ENCODE measurements at places on chromosomes 3 and 15. TPM values are rescaled to one million over a fixed set of nuclear protein-coding genes. Genes with fewer than 3 reads are reported as not detected.

The ETV5 gene
- 39.8 TPM for total RNA-seq

The LRRC34 gene
- 5.8 TPM for total RNA-seq

The ADAMTS7 gene
- total RNA-seq = 2.0 TPM

The TGFBR2 gene
- total RNA-seq = 95.3 TPM

The GUCA1C gene
- not detected for total RNA-seq

The SUSD5 gene
- 2.6 TPM for total RNA-seq

The IQCH gene
- 3.0 TPM for total RNA-seq

The UBAP1L gene
- 0.77 TPM for total RNA-seq

- H3K36me3 ChIP-seq = no peaks in the 10 kb centered on the region
- no peak overlapping the region for H3K27ac ChIP-seq
- no peaks in the 10 kb centered on the region for H3K4me1 ChIP-seq
- H3K4me3 ChIP-seq = no peak overlapping the region
- no peak for DNase-seq
Observed at GRCh38 chr3:172074032-172074431, 34.7 kb downstream of the FNDC3B start.

DNA sequence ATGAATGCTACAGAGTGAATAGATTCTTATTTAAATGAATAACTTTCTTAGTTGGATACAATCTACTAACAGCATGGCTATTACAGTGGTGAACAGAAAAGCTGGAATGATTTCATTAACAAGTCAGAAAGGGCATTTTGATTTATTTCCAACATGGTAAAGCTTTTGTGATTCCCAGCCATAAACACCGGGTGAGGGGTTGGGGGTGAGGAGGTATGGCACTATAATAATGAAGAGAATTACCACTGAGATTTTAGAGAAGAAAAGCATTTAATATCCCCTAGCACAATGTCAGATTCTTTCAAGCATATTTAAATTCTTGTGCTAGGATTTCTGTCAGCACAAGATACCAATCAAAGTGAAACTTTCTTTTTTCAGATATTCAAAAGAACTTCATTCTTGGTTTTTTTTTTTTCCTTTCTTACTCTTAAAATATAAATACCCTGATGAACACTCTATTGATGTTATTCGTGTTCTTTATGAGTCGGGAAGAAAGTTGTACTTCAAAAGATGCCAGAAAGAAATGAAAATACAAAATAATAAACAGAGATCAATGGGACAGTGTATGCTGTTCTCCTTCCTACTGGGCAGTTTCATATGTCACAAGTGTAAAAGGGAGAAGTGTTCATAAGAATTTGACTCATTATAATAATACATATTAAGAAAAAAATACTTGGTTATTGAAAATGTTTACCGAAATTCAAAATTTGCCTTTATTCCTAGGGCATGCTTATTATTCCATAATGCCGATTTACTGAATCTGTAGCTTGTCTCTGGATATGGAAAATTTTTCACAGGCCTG, 522.8 kb downstream of the CADM2 start:
- no peaks in the 10 kb centered on the region for H3K27me3 ChIP-seq
- H3K4me3 ChIP-seq = no peak overlapping the region
- no peak overlapping the region for H3K27ac ChIP-seq
- no peaks in the 10 kb centered on the region for H3K4me1 ChIP-seq
- no peak for DNase-seq

DNA sequence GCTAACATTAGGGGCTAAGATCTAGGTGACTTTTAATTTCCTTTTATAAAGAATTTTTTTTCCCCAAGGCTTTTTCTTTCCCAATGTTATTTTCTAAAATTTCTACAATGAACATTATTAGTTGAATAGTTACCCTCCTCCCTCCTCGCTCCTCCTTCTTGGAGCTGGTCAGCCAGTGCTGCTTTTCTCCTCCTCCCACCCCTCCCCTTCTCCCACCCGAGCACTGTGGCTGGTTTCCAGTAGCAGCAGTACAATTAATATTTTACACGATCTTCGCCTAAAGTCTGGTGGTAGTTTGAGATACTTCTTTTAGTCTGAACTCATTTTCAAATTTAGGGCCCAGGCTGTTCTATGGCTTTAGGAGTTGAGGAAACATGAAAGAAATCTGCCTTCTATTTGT, 41.6 kb downstream of the EEFSEC start:
- no peaks in the 10 kb centered on the region for H3K4me1 ChIP-seq
- peak overlapping the region; percentile 32 for H3K27ac ChIP-seq
- H3K36me3 ChIP-seq = no peaks in the 10 kb centered on the region
- no peak overlapping the region for H3K4me3 ChIP-seq

DNA sequence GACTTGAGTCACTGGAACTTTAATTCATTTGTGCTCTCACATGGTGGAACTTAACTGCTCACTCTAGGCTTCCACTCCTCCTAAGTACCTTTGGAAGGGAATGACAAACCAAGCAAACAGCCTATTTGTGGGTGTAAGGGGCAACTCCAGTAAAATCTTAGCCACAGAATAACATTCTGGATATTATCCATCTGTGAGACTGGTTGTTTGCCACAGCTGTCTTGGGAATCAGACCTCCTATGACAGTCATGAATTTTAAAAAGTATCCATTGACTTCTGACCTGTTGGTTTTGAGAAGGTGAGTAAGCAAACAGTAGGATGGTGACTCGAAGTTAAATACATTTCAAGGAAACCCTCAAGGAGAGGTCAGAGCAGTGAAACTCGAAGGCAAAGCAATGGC, 147.3 kb upstream of the CDIN1 start:
- no peak for DNase-seq
- H3K36me3 ChIP-seq = no peaks in the 10 kb centered on the region
- H3K27me3 ChIP-seq = no peaks in the 10 kb centered on the region
- H3K27ac ChIP-seq = no peak overlapping the region
- no peaks in the 10 kb centered on the region for H3K4me1 ChIP-seq
- no peak overlapping the region for H3K4me3 ChIP-seq

DNA sequence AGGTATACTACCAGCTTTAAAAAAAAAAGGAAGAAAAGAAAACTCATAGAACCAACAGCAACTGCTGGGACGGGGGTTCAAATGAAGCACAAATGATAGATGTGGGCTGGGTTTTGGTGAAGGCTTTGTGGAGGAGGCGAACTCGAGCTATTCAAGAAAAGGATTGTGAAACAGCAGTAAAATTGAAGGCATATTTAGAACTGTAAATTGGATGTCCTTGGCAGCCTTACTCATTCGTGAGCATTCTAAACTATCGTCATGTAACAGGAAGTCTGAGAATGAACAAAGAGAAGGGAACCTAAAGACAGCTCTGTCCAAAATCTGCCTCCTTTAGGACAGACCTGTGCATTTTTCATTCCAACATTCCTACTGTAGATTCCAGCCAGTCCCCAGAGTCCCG, 97.8 kb downstream of the LARS2 start:
- no peaks in the 10 kb centered on the region for H3K27me3 ChIP-seq
- no peaks in the 10 kb centered on the region for H3K36me3 ChIP-seq

DNA sequence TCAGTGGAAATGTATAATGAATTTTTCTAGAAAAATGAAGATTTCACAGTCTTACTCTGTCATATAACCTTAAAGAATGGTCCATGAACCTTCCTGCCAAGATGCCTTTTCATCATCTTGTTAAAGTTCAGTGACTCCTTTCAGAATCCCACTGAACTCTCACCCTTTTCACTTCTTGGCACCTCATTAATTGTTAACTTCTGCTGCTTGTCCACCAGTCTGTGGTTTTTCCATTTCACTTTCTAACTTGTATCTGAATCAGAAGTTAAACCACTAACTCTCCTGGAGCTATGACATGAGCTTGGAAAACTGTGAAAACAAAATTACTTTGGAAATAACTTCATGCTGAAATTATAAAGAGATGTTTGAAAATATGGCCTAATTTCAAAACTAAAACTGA, 281.2 kb upstream of the ALCAM start:
- no peaks in the 10 kb centered on the region for H3K27me3 ChIP-seq
- no peaks in the 10 kb centered on the region for H3K36me3 ChIP-seq
- H3K4me3 ChIP-seq = no peak overlapping the region

GRCh38 chr15:35043373-35044095, 41.6 kb downstream of the NANOGP8 start:
- H3K36me3 ChIP-seq = no peaks in the 10 kb centered on the region
- no peak overlapping the region for H3K4me3 ChIP-seq
- DNase-seq = no peak
- no peaks in the 10 kb centered on the region for H3K27me3 ChIP-seq

DNA sequence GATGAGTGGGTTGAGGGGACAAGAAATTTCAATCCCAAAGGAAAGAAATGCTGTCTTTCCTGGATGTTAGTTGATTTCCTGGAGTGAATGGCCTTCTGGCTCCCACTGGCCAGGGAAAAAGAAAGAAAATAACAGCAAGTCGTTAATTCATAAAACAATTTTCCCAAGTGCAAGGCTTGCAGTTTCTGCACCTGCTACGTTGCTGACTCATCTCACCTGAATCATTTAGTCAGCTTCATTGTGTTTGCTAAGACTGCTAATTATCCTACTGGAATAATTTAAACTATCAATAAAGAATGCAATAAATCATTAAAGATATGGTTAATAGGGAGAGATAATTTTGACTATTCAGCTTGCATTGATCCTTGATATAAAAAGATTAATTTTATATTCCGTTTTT, 387.6 kb downstream of the ROBO2 start:
- no peaks in the 10 kb centered on the region for H3K27me3 ChIP-seq
- no peaks in the 10 kb centered on the region for H3K36me3 ChIP-seq
- no peak overlapping the region for H3K27ac ChIP-seq
- DNase-seq = no peak
- no peaks in the 10 kb centered on the region for H3K4me1 ChIP-seq
- no peak overlapping the region for H3K4me3 ChIP-seq

GRCh38 chr3:195168009-195168762, 102.8 kb downstream of the XXYLT1 start:
- H3K4me3 ChIP-seq = no peak overlapping the region
- no peaks in the 10 kb centered on the region for H3K27me3 ChIP-seq
- no peaks in the 10 kb centered on the region for H3K36me3 ChIP-seq
- peak; percentile 7 for DNase-seq
- no peak overlapping the region for H3K27ac ChIP-seq
